ENCODE measurements at places on chromosomes 13 and 19. TPM values are rescaled to one million over a fixed set of nuclear protein-coding genes. Genes with fewer than 3 reads are reported as not detected.

DNA sequence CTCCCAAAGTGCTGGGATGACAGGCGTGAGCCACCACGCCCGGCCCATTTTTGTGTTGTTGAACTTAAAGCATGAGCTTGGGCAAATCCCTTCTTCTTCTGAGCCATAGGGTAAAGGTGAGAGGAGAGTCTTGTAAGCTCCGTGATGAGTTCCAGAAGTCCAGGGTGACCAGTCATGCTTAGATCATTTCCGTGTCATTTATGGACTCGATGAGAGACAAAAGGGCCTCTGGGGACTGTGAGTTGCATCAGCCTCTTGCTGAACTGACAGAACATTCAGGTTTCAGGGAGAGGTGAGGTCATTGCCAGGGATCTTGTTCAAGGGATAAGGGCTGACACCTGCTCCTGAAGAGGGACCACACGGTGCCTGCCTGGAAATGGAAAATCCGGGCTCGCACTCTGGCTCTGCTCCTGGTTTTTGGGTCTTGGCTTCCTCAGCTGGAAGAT is 53.6 kb downstream of the GADD45B start:
- no peak for DNase-seq

DNA sequence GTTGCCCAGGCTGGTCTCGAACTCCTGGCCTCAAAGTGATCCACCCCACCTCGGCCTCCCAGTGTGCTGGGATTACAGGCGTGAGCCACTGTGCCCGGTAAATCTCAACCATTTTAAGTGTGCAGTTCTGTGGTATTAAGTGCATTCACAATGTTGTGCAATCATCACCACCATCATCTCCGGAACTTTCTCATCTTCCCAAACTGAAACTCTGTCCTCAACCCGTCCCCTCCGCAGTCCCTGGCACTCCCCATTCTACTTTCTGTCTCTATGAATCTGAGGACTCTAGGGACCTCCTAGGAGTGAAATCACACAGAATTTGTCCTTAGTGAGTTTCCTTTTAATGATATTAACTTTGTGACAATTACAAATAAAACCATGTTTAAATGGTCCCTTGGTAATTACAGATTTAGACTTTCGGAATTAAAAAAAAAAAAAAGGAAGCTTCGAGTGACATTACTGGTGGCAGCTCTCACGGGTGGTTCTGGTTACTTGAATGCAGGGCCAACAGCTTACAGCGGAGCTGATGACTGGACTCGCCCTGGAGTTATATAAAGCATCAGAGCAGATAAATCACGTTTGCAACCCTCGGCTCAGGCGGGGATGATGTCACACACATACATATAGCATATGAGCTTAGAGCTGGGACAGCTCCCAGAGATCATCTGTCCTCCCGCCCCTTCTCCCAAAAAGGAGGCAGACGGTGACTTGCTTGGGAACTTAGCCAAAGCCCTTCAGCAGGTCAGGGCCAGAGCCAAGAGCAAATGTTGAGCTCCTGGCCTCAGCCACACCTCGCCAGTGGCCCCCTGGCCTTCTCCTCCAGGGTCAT is 89.8 kb downstream of the ZNF557 start:
- DNase-seq: no peak

DNA sequence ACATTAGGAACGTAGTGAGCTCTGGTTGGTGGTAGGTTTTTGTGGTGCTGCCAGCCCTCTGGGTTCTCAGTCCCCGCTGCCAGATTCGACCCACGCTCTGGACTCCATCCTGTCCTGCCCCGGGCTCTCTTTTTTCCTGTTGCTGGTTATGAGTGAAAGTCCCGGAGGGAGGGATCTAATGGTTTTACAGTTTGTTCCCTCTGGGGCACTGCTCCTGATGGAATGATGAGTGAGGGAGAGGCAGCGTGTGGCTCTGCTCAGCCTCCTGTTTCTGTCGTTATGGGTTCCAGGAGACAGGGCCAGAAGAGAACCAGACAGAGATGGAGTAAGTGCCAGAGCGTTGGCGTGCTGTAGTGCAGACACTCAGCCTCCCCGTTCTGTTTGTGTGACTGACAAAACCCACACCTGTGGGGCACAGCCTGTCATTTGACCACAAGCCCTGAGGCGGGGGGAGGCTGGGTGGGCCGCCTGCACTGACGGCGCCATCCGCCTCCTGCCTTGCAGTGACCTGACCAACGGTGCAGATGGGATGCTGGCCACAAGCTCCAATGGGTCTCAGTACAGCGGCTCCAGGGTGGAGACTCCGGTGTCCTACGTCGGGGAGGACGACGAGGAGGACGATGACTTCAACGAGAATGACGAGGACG is 18.3 kb downstream of the ATP4B start:
- no peak for DNase-seq

GRCh38 chr19:41276231-41276630 is 12.1 kb downstream of the HNRNPUL1 start:
- DNase-seq: no peak

- DNase-seq: no peak
Measured at GRCh38 chr13:80824229-80824628, 483.3 kb upstream of the SPRY2 start.

GRCh38 chr19:4541114-4541805 is 1.4 kb upstream of the LRG1 start:
- DNase-seq: no peak

Gene TRIP10
- total RNA-seq: 2.9 TPM

Gene HSPBP1
- total RNA-seq: 28.9 TPM
